ENCODE measurements at places on chromosomes 3 and 15. TPM values are rescaled to one million over a fixed set of nuclear protein-coding genes. Genes with fewer than 3 reads are reported as not detected.

EXOSC7 gene
- 97.9 TPM for total RNA-seq

SPINK8 gene
- not detected for total RNA-seq

LIPH gene
- not detected for total RNA-seq

ROBO2 gene
- not detected for total RNA-seq

CFAP91 gene
- 0.26 TPM for total RNA-seq

CEP63 gene
- total RNA-seq, result 20.5 TPM

BFSP2 gene
- total RNA-seq, result not detected

CAND2 gene
- 0.75 TPM for total RNA-seq

SEMA3B gene
- 0.45 TPM for total RNA-seq

CYP19A1 gene
- total RNA-seq, result 0.09 TPM

C3orf85 gene
- not detected for total RNA-seq

THAP10 gene
- total RNA-seq, result not detected

ZNF860 gene
- total RNA-seq, result 0.19 TPM

TRAT1 gene
- total RNA-seq, result 61.0 TPM

LYZL4 gene
- total RNA-seq, result not detected

MEX3B gene
- total RNA-seq, result 1.1 TPM

RLBP1 gene
- total RNA-seq, result not detected

CX3CR1 gene
- 0.21 TPM for total RNA-seq

GRCh38 chr15:66617137-66618090 is 51.6 kb upstream of the LCTL start:
- no peak for DNase-seq

GRCh38 chr3:47036145-47036544 is 56.7 kb downstream of the NBEAL2 start:
- DNase-seq, result no peak

GRCh38 chr3:167651826-167652225 is 1.9 kb downstream of the WDR49 start:
- no peak for DNase-seq

DNA sequence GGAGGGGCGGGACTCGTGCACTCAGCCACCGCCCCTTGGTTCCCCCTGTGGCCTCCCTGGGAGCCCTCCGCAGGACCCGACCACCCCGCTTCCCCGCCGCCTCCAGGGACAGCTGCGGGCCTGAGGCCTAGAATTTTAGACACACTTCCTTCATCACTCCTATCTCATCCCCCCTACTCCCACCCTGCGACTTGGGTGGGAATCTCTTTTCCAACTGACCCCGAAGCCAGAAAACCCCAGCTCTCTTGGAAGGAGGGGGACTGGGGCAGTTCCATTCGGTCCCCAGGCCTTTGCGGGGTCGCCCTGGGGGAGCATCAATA is 289 bp upstream of the TFDP2 start:
- no peak for DNase-seq

GRCh38 chr15:47813748-47814384 is 96.6 kb downstream of the SEMA6D start:
- DNase-seq, result no peak

DNA sequence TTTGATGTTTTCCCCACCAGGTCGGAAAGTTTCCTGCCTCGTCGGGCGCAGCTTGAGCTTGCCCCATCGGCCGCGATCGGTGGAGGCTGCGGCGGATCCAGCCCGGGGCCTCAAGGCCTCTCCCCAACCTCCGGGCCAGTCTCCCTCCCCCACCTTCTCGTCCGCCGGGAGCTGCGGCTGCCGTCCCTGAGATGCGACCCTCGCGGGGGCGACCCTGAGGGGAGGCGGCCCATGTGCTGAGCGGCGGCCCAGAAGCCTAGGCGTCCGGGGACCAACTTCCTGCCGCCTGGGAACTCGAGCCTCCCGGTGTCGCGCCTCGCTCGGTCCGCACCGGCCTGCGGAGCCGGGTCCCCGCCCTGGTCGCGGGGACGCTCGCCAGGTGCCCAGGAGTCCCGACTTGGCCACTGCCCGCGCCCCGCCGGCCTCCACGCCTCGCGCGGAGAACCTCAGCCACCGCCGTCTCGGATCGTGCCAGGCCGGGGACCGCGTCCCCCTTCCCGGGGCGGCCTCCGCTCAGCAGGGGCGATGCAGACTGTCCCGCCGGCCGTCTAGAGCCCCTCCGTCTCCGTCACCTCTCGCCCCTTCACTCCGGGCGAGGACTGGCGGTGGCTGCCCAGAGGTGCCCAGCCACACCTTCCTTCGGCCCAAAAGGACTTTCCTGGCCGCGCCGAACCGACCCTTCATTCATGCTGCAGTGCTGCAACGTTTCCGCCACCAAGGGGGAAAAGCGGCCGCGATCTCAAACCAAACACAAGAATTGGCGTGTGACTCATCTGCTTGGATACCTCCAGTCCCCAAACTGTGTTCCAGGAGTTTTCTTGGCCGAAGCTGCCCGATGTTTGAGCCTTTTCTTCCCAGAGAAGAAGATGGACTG is 656 bp downstream of the SLMAP start:
- DNase-seq, result peak; percentile 80

DNA sequence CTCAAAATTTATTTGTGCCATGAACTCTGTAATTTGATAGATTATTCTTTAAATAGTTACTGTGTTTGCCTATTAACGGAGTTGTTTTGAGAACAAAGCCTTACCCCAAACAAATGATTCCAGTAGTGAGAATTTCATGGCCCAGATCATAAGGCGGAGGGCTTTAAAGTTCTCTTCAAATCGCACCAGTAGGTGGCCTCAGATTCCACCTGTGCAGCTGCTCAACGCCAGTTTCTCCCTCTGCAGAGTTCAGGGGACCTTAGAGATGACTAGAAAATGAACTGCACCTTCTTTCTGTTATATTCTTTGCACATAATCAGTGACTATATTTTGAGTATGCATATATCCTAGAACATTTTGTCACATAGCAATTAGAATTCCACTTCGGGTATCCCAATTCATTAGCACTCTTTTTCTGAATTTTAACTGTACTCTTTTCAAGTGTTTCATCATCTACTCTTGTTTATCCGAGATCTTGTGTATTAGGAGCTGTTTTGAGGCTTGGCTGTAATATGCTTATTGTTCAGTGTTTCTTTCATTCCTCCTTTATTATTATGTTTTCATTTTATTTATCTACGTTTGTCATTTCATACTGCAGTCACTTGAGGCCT is 232.6 kb upstream of the CHRM5 start:
- DNase-seq, result peak; percentile 62

DNA sequence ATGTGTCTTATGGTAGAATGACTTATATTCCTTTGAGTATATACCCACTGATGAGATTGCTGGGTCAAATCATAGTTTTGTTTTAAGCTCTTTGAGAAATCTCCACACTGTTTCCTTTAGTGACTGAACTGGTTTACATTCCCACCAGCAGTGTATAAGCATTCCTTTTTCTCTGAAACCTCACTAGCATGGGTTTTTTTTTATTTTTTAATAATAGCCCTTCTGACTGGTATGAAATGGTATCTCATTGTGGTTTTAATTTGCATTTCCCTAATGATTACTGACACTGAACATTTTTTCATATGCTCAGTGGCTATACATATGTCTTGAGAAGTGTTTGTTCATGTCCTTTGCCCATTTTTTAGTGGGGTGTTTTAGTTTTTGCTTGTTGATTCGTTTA is 494.3 kb downstream of the SQOR start:
- no peak for DNase-seq

- no peak for DNase-seq
Measured at GRCh38 chr3:40877631-40878463, 321.5 kb upstream of the CTNNB1 start.

DNA sequence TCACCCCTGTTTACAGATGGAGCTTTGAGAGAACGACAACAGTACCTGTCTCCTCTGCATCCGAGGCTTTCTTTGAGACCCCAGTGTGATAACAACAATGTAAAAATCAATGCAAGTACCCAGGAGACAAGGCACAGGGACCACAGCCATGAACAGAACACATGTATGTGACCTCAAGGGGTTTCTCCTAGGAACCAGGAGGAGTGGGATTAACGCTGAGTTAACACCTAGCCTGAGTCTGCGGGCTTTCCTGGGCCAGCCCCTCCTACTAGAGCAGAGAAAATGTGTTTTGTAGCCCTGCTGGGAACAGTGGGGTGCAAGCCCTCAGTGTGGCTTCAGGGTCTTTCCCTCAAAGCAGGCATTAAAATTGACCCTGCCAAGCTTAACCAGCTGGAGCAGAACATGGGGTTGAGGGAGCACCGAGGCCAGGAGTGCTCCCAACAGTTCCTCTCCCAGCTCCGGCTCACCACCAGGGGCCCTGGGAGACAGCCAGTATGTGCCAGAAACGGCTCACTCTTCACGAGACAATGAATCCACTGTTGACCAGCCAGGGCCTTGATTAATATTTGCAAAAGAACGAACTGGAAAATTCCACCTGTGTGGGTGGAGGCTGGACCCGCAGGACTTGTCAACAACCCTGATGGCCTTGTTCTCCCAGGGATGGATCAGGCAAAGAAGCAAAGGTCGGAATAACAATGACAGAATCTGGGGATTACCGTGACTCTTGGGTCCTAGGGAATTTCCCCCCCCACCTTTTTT is 3.6 kb downstream of the CHDH start:
- no peak for DNase-seq

DNA sequence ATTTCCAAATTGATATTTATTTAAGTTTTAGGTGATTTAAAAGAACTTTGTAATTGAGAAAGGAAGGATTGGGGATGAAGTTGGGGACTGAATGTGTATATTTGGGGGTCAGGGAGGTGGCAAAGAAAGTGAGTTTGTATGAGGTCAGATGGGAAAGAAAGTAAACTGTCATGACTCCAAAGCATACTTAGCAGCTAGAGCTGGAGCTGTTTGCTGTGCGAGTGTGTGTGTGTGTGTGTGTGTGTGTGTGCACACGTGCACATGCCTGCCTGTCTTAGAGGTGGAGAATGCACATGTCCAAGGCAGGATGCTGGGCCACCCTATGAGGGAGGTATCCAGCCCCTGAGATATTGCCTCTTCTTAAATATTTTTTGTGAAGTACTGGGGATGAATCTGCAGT is 21.0 kb downstream of the BOC start:
- DNase-seq, result no peak

- no peak for DNase-seq
Measured at GRCh38 chr15:80564056-80564455, 131.1 kb upstream of the ABHD17C start.

DNA sequence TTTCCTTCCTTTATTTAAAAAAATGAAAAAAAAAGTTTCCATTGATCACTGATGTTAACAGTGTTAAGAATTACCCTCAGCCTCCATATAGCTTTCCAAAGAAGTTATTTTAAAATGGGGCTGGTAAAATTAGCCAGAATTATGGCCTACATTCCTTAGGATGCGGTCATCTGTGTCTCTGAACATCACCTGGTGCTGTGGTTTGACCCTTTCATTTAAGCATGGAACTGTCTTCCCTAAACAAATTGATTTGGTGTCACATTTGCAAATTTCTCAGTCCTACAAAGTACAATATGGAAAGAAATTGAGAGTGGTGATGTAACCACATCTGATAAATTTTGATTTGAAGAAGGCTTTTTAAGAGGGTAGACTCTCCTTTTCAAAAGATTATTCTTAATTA is 40.3 kb upstream of the ZPLD1 start:
- no peak for DNase-seq

DNA sequence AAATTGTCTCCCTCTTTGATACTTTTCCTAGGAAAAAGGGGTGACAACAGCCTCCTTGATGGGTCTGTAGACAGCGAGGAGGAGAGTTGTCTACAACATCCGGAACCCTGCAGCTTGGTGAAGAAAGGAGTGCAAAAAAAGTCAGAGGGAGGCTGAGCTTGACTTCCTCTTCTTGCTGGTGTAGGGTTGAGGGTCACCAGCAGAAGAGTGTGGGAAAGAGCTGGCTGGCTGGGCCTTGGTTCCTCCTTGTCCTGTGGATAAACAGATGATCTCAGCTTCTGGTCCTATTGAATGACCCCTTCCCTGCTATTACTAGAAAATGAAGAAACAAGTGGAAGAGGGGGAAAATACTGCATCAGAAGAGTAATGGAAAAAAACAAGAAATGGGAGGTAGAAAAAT is 20.4 kb downstream of the SLC7A14 start:
- DNase-seq, result no peak

DNA sequence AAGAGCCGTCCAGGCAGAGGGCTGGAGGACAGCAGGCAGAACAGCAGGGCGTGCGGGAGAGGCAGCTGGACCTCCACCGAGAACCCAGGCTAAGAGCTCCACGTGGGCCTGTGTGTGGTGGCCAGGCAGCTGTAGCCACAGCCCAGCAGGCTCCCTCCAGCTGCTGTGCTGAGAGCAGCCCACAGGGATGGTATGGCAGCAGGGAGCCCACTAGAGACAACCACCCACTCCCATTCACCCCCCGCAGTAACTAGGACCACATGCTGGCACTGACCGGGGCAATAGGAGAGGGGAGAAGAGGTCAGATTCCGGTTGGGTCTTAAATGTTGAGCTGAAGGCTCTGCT is 25.6 kb upstream of the MUSTN1 start:
- DNase-seq, result no peak

- no peak for DNase-seq
Measured at GRCh38 chr3:178097576-178097975, 438.7 kb upstream of the KCNMB2 start.

GRCh38 chr3:172549144-172549543 is 25.9 kb upstream of the TNFSF10 start:
- no peak for DNase-seq
